ENCODE measurements at places on chromosomes 4 and X.

- DNase-seq: no peak
Measured at GRCh38 chrX:120446498-120446897, 22.6 kb downstream of the LAMP2 start.

DNA sequence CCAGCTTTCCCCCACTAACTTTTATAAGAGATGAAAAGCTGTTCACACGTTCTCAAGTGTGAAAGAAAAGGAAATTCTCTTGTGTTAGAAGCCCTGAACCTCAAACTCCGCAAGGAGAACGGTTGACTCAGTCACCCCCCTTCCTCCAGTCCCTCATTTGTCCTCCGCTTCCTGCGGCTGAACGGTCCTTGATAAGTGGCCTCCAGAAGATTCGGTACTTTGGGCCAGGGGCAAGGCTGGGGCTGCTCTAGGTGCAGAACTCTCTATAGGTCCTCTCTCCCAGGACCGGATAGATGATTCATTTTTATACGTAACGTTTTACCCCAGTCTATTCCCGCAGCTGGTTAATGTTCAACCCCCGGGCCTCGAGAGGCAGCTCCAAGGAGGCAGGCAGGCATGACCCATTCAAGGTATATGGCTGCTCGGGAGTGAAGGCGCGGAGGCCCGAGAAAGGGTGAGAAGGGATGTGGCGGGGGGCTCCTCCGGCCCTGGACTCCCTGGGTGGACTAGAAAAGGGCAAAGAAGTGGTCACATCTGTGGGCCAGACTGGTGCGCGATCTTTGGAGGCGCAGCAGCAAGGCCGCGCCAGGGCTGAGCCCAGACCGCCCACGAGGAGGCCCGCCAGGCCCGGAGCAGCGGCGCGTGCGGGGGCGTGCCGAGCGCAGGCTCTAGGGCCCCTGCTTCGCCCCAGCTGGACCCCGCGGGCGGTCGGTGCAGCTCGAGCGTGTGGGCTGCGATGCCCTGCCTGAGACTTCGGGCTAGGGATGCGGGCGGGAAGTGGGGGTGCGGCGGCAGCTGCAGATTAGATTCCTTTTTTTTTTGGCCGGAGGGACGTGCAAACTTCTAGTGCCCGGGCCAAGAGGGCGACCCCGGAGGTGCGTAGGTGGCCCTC, 11.7 kb downstream of the PITX2 start:
- DNase-seq: no peak

GRCh38 chr4:55409468-55410171, 13.9 kb downstream of the TMEM165 start:
- no peak for DNase-seq

- DNase-seq: no peak
Measured at GRCh38 chr4:109083911-109084310, 218.5 kb downstream of the COL25A1 start.

- no peak for DNase-seq
Measured at GRCh38 chrX:9635803-9636202, 129.8 kb downstream of the GPR143 start.

- DNase-seq: no peak
Measured at GRCh38 chr4:10078481-10079233, 37.9 kb downstream of the WDR1 start.

GRCh38 chrX:40933132-40933705, 152.0 kb upstream of the USP9X start:
- no peak for DNase-seq

- DNase-seq: no peak
Measured at GRCh38 chr4:98586291-98586961, 72.0 kb downstream of the TSPAN5 start.

GRCh38 chr4:26590639-26591038, 6.8 kb downstream of the TBC1D19 start:
- DNase-seq: no peak

GRCh38 chr4:57231781-57232180, 121.6 kb upstream of the IGFBP7 start:
- no peak for DNase-seq

DNA sequence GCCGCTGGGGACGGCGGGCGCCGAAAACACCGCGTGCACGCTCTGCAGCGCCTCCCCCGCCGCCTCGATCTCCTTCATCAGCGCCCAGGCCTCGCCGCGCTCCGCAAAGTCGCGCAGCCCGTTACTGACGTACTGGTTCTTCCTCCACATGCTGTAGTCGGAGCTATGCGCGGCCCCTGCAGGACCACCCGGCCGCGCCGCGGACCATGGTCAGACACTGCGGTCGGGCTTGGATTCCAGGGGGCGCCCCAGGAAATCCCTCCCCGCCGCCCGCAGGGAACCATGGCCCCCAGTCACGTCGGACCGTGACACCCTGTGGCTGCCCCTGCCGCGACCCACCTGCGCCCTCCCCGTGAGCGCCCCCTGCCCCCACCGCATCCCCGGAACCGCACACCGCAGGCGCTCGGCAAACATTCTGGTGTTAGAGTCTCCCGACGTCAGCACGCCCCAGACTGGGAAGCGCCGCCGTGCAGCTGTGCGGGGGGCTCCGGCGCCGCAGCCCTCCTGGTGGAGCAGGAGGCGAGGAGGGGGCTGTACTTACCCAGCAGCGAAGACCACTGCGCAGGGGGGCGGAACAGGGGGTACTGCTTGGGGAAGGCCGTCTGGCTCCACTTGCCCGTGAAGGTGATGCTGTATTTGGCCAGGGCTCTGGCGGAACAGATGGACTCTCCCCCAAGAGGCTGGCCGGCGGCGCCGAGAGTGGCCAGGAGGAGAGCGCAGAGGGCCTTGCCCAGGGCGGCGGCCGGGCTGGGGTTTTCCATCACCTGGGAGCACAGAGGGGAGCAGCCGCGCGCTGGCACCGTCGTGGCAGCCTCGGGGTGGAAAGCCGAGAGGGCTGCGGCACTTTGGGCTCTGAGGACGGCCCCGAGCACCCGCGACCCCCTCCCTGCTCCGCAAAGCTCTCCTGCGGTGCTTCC, 814 bp downstream of the SPON2 start:
- DNase-seq: no peak

DNA sequence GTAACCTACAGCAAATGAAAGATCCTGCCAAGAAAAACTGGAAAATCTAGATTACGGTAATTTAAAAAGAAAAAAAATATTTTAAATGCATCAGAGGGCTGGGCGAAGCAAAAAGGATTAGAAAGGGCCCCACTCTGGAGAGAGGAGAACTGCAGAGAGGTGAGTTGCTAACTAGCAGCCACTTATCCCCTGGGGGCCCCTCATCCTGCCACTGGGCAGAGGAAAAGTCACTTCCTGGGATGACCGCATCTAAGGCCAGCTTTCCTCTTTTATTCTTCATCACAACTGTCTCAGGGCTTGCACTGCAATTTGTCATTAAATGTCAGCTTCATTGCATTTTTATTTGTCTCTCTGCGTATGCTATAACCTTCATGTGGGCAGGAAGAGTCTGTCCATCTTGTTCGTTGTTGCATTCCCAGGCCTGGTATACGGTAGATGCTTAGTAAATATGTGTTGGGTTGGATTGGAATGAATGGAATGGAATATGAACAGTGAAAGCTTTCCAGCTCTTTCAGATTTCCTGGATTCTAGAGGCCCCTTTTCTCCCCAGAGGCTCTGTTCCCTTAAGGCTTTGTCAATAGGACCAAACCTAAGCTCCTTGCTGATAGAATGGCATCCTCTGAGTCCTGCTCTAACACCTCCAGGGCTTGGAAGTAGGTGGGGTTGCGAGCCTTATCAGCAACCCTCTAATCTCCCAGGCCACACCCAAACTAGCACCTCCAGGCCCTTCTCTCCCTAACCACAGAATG, 58.9 kb downstream of the TLR10 start:
- no peak for DNase-seq

GRCh38 chrX:1249101-1249887, 19.3 kb upstream of the CSF2RA start:
- DNase-seq: no peak

DNA sequence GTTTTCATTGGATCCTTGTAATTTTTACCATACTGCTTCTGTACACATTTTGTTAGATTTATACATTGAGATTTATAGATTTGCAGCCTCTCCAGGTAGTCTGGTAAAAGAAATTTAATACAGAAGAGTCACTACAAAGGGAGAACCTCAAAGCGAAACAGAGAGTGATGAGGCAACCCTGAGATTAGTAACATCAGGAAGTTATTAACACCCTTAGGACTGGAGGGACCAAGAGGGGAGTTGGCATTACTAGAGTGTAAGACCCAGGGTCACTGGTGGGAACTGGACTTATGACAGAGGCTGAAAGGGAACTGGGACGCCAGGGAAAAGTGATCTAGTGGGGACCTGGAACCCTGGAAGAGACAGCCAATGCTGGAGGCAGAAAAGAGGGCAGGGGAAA, 20.6 kb upstream of the MAML3 start:
- no peak for DNase-seq

GRCh38 chrX:1411326-1411725, 19.4 kb upstream of the SLC25A6 start:
- no peak for DNase-seq

GRCh38 chr4:185540487-185541120, 5.3 kb upstream of the PDLIM3 start:
- no peak for DNase-seq

- no peak for DNase-seq
Measured at GRCh38 chrX:50863471-50863870, 47.1 kb upstream of the BMP15 start.

GRCh38 chr4:179867300-179867878, 2375.8 kb upstream of the TENM3 start:
- DNase-seq: no peak

DNA sequence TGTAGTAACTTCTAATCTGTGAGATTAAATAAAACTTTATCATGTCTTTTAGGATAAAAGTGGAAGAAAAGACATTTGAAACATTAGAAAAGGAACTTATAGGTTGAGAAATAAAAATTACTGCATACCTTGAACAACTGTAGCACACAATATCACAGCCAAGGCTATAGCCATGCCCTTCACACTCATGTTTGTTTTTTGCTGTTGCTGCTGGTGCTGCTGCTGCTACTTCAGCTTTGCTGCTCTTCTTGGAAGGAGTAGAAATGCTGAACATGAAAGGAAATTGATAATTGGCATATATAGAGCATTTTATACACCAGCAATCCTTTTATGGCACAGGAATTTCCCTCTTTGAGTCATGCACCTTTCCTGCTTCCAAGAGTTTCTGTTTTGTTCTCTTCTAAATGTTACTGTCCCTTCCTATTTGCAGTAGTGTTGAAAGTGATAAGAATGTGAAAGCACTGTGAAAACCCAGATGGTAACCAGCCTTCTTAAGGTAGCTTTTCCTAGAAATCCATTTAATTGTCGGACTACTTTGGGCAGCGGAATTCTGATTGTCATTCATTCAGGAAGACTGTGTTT, at the start of gene CXCL11:
Gene CXCL11 (minus strand): TSS at position 272 of the 582 bp plus-strand sequence. CDS start 83 bp downstream, at position 189.
- DNase-seq: no peak

GRCh38 chr4:181468451-181468850, 774.8 kb upstream of the TENM3 start:
- DNase-seq: no peak

GRCh38 chr4:83686166-83686565, 150.3 kb downstream of the GPAT3 start:
- no peak for DNase-seq

GRCh38 chrX:41906515-41907187, 16.7 kb downstream of the CASK start:
- DNase-seq: no peak

DNA sequence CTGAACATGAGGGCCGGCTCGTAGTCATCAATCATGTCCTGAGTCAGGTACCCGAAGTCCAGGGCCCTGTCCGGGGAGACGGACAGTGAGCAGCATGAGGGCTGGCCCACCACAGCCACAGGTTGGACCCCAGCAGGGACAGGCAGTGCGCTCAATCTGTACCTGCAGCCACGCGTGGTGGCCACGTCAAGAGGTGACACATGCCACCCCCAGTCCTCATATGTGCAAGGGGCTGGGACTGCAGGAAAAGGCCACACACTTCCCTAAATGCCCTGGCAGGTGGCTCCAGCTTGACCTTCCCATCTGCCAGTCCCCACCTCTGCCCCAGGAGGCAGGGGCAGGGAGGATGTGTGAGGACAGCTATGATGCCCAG, 73.8 kb upstream of the MXD4 start:
- no peak for DNase-seq

- DNase-seq: peak; percentile 24
Measured at GRCh38 chrX:70755850-70756249, 152.7 kb downstream of the TEX11 start.

GRCh38 chr4:53009824-53010223, 147.7 kb downstream of the RASL11B start:
- DNase-seq: no peak

- DNase-seq: no peak
Measured at GRCh38 chr4:86496094-86497080, 97.7 kb upstream of the PTPN13 start.
